Uterus (tissue), 4 donors: ENCODE measurements at places on chromosomes 7 and 10. TPM values are rescaled to one million over a fixed set of nuclear protein-coding genes. Genes with fewer than 3 reads are reported as not detected.

DNA sequence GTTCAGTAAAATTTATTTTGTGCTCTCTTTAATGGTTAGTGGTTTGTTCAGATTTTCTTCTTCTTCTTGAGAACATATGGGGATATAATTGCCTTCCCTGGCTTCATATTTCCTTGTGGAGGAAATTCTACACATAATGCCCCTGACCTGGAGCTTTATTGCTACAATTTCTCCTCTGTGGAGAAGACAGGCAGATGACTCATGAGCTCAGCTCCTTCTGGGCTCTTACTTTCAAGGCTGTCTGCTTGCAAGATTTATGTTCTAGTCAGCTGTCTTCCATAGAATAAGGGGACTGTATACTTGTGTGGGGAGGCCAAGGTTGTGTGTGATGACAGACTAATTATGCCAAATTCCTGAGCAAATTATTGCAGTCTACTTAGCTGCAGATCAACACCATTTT lies 1.6 kb downstream of the LRRD1 start:
- H3K27me3 ChIP-seq: no peaks in the 10 kb centered on the region
- no peak overlapping the region for H3K27ac ChIP-seq
- H3K4me1 ChIP-seq: no peaks in the 10 kb centered on the region
- DNase-seq: no peak

DNA sequence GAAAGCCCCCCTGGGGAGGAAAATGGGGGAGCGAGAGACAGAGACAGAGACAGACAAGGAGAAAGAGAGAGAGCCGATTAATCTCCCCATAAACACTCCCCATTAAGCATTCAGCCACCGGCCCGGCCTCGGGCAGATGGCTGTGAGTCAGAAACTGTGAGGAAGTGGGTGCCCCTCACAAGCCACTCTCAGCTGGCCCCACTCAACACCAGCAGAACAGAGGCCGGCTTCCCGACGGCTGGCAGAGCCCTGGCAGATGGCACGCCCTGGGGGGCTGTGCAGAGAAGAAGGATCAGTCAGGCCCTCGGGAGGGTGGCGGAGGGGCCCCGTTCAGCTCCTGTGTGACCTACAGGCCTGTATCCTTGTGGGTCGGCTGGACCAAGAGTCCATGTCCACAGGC lies 41.2 kb downstream of the CAMK2B start:
- peak; percentile 10 for DNase-seq
- no peaks in the 10 kb centered on the region for H3K27me3 ChIP-seq
- no peak overlapping the region for H3K27ac ChIP-seq
- H3K4me1 ChIP-seq: no peaks in the 10 kb centered on the region
- no peaks in the 10 kb centered on the region for H3K36me3 ChIP-seq

- H3K4me3 ChIP-seq: no peak overlapping the region
- no peak overlapping the region for H3K27ac ChIP-seq
- no peak for DNase-seq
- H3K27me3 ChIP-seq: no peaks in the 10 kb centered on the region
- H3K36me3 ChIP-seq: no peaks in the 10 kb centered on the region
These were observed 33.6 kb downstream of the GHRHR start for GRCh38 chr7:30997316-30997715.

DNA sequence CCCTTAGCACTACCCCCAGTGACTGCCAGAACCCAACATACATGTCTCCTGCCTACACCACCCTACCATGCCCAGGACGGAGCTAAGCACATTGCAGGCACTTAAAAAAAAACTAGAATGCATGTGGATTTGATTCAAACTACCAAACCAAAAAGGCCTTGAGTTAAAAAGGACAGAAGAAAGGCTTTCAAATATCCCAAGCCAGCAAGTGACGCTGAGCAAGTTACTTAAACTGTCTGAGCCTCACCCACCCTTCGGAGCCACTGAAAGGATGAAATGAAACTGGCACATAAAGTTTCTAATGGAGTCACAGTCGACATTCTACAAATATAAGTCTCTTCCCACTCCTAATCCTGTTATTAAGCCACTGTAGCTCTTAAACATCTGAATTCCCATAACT lies 1.8 kb downstream of the CPXM2 start:
- H3K36me3 ChIP-seq: no peaks in the 10 kb centered on the region
- no peak overlapping the region for H3K4me3 ChIP-seq
- H3K27ac ChIP-seq: peak overlapping the region; percentile 71
- DNase-seq: no peak

DNA sequence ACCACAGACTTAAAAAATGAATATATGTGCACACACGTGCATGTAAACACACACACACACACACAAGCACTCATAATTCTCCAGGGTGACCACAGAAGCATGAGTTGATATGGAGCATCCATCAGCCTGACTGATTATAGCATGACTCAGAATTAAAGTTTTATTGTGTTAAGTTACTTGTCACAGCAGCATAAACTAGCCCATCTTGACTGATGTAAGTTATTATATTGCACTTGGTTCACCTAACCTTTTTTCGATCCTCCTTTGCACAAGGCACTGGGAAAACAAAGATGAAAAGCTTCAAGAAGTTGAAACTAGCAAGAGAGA lies 18.8 kb upstream of the SLC35G1 start:
- H3K4me1 ChIP-seq: no peaks in the 10 kb centered on the region
- no peaks in the 10 kb centered on the region for H3K36me3 ChIP-seq
- H3K4me3 ChIP-seq: no peak overlapping the region
- H3K27me3 ChIP-seq: no peaks in the 10 kb centered on the region

- H3K4me3 ChIP-seq: no peak overlapping the region
- H3K27ac ChIP-seq: no peak overlapping the region
- DNase-seq: no peak
- no peaks in the 10 kb centered on the region for H3K36me3 ChIP-seq
- no peaks in the 10 kb centered on the region for H3K27me3 ChIP-seq
These were observed 32.4 kb upstream of the INPP5F start for GRCh38 chr10:119693262-119693957.

- no peaks in the 10 kb centered on the region for H3K36me3 ChIP-seq
- H3K4me3 ChIP-seq: peak overlapping the region; percentile 5
- no peaks in the 10 kb centered on the region for H3K4me1 ChIP-seq
- H3K27ac ChIP-seq: no peak overlapping the region
These were observed 33.0 kb upstream of the RNF32 start for GRCh38 chr7:156607332-156608172.

DNA sequence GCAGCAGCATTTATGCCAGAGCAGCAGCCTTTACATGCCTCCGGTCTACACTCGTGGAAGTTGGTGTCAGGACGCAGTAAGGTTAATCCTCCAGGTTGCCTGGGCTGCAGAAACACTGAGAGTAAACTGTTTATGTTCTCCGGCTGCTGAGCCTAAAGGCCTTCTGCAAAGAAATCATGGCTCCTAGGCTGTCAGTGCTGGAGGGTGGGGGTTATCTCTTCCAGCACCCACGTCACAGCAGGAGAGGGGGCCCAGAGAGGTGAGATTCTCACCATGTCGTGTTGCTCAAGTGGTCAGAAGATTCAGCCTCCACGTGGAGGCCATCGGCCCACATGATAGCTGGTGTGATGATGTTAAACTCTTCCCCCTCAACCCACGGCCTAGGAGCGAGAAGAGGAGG lies 41.2 kb downstream of the COL13A1 start:
- H3K4me3 ChIP-seq: no peak overlapping the region
- DNase-seq: no peak
- no peaks in the 10 kb centered on the region for H3K36me3 ChIP-seq
- no peaks in the 10 kb centered on the region for H3K4me1 ChIP-seq

DNA sequence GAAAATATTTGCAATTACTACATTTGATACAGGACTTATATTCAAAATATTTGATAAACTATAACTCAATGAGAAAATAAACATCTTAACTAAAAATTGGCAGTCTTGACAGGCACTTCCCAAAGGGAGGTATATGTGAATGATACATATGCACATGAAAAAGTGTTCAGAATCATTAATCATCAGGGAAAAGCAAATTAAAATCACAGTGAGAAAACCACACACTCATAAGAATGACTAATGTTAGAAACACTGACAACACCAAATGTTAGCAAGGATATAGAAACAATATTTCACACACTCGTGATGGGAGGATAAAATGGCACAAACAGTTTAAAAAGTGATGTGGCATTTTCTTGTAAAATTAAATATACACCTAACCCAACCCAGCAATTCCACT lies 4.1 kb upstream of the VPS26A start:
- H3K4me3 ChIP-seq: no peak overlapping the region
- no peak overlapping the region for H3K27ac ChIP-seq
- H3K27me3 ChIP-seq: no peaks in the 10 kb centered on the region
- no peaks in the 10 kb centered on the region for H3K36me3 ChIP-seq
- DNase-seq: no peak
- H3K4me1 ChIP-seq: no peaks in the 10 kb centered on the region

GRCh38 chr7:41694495-41694894 lies 8.4 kb downstream of the INHBA start:
- DNase-seq: no peak
- peak overlapping the region; percentile 87 for H3K27ac ChIP-seq
- no peak overlapping the region for H3K4me3 ChIP-seq

- peaks cover 18% of the 10 kb centered on the region for H3K4me1 ChIP-seq
- H3K4me3 ChIP-seq: no peak overlapping the region
These were observed 123.4 kb downstream of the NEURL1 start for GRCh38 chr10:103616705-103617601.

- no peak overlapping the region for H3K27ac ChIP-seq
- H3K27me3 ChIP-seq: no peaks in the 10 kb centered on the region
- no peaks in the 10 kb centered on the region for H3K4me1 ChIP-seq
- DNase-seq: no peak
- no peaks in the 10 kb centered on the region for H3K36me3 ChIP-seq
- no peak overlapping the region for H3K4me3 ChIP-seq
These were observed 18.0 kb upstream of the HILPDA start for GRCh38 chr7:128437426-128438332.

CH25H gene
- total RNA-seq: 0.24 TPM

GHRHR gene
- total RNA-seq: not detected

HOXA2 gene
- total RNA-seq: not detected

INSYN2A gene
- total RNA-seq: not detected

PLA2G12B gene
- total RNA-seq: not detected

TMEM176A gene
- total RNA-seq: 20.4 TPM
